ENCODE measurements at places on chromosomes 6 and 20.

DNA sequence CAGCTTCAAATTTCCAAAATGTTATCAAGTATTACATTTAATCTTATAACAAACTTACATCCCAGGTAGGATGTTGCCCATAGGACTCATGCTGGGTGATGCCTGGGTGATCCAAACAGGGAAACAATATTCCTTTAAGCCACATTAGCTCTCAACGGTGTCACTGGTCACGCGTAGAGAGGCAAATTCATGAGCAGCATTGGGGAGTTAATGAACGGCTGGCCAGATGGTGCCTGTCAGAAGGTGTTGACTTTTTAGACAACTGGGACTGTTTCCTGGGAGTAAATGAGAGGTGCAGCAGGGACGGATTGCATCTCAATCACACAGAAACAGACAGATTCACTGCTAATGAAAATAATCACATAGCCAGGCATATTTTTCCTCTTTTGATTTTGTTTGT is 83.3 kb upstream of the ID4 start:
- DNase-seq, result no peak

DNA sequence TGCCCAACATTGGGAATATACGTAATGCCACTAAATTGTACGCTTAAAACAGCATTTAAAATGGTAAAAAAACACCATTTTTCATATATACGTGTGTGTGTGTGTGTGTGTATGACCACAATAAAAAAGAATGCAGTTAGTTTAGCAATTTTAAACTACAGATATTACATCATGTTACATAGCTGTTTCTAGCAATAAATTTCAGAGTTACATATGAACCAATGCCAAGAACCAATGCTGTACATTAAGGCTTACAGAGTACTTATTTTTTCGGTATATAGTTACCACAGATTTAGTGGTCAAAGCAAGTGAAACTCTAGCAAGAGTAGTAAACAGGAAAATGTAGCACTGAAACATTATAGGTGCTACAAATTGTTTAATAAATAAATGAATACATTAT is 119.3 kb downstream of the PDE10A start:
- DNase-seq, result no peak

DNA sequence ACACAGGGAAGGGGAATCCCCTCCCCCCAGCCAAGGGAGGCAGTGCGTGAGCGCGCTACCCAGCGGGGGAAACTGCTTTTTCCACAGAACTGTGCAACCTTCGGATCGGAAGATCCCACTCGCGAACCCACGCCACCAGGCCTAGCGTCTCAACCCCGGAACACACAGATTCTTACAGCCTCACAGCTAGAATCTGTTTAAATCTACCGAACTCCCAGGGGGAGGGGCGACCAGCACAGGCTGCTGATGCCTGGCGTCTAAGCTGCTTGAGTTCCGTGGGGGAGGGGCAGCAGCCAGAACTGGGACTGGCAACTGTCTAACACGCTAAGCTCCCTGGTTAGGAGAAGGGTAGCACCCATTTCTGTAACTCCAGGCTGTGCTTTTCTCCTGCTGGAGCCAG is 217.3 kb upstream of the TENT5A start:
- DNase-seq, result no peak

DNA sequence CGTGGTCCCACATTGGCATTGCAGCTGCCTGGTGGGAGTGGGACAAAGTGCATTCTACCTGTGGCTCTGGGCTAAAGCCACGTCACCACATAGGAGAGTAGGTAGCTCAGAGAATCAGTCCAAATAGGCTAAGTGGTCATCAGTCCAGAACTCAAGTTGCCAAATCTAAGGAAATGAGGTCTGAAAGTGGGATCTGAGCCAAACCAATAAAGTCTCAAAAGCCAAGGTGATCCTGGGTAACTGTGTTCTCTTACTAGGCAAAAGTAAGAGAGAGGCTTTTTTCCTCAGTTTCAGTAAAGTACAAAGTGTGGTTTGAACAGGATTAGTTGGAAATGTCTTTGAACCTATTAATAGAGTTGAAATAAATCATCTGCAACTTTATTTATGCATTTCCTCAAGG is 68.6 kb upstream of the CNKSR3 start:
- no peak for DNase-seq

- no peak for DNase-seq
Measured at GRCh38 chr6:117345292-117345610, 79.9 kb downstream of the VGLL2 start.

DNA sequence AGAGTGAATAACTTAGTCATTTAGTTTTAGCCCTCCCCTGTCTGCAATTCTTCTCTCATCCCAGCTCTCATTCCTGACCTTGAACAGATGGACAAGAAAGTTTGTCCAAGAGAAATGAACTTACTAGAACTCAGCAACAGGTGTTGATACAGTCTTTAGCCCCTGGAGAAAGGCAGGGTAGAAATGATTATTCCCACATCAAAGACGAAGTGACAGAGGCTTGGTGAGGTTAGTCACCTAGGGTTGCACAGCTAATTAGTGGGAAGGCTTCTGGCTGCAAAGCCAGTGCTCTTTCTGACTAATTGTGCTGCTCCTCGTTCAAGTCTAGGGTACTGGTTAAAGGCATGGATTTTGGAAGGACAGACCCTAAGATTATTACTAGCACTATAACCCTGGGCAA is 4.5 kb downstream of the ZDHHC14 start:
- DNase-seq, result no peak

GRCh38 chr6:169627736-169628607 is 73.9 kb downstream of the WDR27 start:
- DNase-seq, result no peak

DNA sequence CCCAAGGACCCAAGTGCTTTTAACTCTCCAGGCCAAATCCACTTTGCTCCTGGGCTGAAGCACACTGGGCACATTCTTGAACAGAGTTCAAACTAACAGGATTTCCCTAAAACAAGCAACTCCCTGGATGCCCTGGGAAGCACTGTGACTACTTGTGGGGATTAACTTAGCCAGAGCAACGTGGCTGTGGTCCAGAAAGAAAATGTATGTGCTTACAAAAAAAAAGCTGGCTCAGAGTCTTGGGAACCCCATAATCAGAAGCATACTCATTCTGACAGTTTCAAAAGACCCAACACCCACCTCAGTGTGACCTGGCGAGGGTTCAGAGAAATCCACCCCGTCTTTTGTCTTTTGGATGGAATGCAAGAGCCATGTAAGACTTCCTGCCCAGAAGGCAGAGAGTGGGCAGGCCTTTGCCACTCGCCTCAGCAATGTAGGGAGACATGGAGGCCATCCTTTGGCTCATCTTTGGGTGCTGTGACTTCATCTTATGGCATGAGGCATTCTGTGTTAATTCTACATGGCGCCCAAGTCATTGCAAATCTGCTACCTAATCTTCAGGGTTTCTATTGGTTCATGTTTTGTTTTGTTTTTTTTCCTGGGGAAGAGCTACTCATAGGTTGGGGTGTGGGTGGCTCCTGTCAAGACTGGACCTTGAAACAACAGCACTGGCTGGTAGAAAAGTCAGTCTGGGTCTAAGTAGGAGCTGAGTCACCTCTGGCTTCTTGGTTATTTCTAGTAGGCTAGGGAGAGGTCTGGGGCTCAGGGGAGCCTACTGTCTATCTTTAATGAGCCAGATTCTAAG is 248.6 kb upstream of the SUPT3H start:
- no peak for DNase-seq

GRCh38 chr6:144485531-144485930 is 200.4 kb downstream of the UTRN start:
- no peak for DNase-seq

DNA sequence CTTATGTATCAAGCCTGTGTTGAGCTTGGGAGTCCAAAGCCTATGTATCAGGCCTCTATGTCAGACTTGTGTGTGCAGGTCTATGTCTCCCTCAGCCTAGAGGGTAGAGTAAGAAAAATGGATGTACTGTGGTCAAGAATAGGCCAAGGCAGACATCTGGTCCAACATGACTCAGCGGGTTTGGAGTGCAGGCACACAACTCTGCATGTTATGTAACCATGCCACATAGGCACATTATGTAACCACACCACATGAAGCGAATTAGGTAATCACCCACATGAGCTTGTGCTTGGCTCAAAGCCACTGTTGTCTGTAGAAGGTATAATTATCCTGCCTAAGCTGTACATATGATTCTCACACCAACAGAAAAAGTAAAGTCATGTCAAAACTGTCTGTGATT is 1190.5 kb upstream of the EYS start:
- DNase-seq, result no peak

GRCh38 chr20:24917797-24918578 is 31.1 kb upstream of the CST7 start:
- no peak for DNase-seq

DNA sequence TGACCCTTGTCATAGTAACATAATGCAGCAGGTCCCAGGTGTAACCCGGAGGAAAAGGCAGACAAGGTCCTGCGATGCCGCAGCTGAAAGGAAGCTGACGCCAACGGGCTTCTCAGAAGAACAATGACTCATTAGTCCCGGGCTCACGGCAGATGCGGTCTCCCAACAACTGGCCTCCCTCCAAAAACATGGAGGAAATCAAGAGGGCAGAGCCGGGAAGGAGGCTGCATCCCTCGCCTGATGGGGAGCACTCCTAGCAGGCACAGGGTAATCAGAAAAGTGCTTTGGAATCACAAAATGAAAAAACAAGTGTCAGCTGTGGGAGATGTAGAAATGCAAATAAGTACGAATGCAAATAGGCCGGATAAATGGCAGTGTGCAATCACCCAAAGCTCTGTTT is 165.2 kb upstream of the AGPAT4 start:
- DNase-seq, result no peak

GRCh38 chr20:35839904-35840303 is 68.1 kb downstream of the PHF20 start:
- DNase-seq, result no peak

Data from stimulated activated CD4-positive, alpha-beta T cell treated with anti-CD3 and anti-CD28 coated beads, Interleukin-15, amount 100 ng/mL, for 1 hour (primary cell).